Activated CD8-positive, alpha-beta memory T cell treated with anti-CD3 and anti-CD28 coated beads, Interleukin-2, amount 50 U/mL, for 48 hours (primary cell): ENCODE measurements at places on chromosomes 11 and 22.
A peak's percentile ranks its signal among the peaks of the same experiment; 100 is the strongest.

GRCh38 chr11:2077061-2077802 is 62.0 kb downstream of the IGF2 start:
- peak; percentile 61 for DNase-seq

DNA sequence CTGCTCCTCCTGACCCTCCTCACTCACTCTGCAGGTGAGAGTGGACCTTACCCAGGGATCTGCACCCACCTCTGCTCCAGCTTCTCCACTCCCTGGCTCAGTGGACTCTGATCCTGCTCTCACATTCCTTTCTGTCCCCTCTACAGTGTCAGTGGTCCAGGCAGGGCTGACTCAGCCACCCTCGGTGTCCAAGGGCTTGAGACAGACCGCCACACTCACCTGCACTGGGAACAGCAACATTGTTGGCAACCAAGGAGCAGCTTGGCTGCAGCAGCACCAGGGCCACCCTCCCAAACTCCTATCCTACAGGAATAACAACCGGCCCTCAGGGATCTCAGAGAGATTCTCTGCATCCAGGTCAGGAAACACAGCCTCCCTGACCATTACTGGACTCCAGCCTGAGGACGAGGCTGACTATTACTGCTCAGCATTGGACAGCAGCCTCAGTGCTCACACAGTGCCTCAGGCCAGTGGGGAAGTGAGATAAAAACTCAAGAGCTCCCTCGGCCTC is 29.7 kb upstream of the VPREB1 start:
- no peak for DNase-seq

GRCh38 chr11:22390283-22390655 is 52.1 kb downstream of the SLC17A6 start:
- no peak for DNase-seq

GRCh38 chr11:113161711-113162591 is 152.4 kb upstream of the TTC12 start:
- DNase-seq, result no peak

DNA sequence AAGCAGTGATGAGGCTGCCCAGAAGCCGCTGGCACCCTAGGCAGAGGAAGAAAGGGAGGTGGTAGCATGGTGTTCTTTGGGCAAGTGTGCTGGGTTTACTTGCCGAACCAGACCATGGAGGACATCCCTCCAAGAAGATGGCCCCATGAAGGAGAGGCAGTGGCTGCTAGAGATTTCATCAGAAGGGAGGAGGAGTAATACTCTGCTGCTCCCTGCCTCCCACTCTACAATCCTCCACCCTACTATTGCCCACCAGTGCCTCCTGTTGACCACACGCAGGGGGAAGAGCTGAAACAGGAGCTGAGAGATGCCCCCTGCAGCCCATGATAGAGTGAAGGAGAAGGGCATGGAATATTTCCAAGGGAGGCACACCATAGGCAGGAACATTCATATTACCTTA is 51.0 kb upstream of the PRSS23 start:
- no peak for DNase-seq

- no peak for DNase-seq
Measured at GRCh38 chr11:16981651-16982194, 32.5 kb downstream of the PLEKHA7 start.
